ENCODE measurements at places on chromosomes 7 and 10. TPM values are rescaled to one million over a fixed set of nuclear protein-coding genes. Genes with fewer than 3 reads are reported as not detected.
A peak's percentile ranks its signal among the peaks of the same experiment; 100 is the strongest.

Gene LRIT1
- total RNA-seq = not detected

Gene NPY4R2
- total RNA-seq = not detected

GRCh38 chr7:157875230-157876179, 538.7 kb downstream of the DNAJB6 start:
- H3K27me3 ChIP-seq = no peaks in the 10 kb centered on the region
- H3K4me3 ChIP-seq = peak overlapping the region; percentile 45
- H3K4me1 ChIP-seq = peaks cover 16% of the 10 kb centered on the region
- H3K36me3 ChIP-seq = no peaks in the 10 kb centered on the region

Gene SPDYE9
- not detected for total RNA-seq

Gene FGFR2
- not detected for total RNA-seq

DNA sequence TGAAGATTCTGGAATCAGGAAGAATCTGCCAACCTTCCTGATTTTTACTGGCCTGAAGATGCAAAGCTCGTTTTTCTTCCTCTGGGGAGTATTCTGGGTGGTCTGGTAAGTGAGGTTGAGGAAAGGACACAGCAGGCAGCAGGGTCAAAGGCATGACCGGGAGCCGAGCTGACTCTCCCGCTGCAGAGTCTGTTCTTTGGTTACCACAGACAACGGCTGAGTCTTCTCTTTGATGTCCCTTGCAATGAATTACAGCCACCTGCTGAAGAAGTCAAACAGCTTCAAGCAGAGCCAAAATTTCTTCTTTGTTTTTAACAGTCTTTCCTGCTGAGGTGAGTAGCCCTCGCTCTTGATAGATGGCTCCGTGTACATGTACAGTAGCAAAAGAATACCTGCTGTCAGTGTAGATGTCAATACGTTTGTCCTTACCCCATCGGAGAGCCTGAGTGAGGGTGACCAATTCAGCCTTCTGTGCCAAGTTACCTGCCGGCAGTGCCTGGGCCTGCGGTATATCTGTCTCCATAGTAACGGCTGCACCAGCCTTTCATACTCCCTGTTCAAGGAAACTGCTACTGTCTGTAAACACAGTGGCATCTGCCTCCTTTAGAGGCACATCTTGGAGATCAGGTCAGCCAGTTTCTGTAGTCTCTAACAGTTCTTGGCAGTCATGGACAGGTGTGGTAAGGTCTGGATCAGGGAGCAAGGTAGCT, 76.4 kb downstream of the PRR15 start:
- no peak for ATAC-seq
- no peaks in the 10 kb centered on the region for H3K4me1 ChIP-seq
- no peak overlapping the region for H3K4me3 ChIP-seq
- H3K27ac ChIP-seq = no peak overlapping the region
- H3K27me3 ChIP-seq = peaks cover 3% of the 10 kb centered on the region

- no peak for ATAC-seq
- H3K27me3 ChIP-seq = peaks cover 23% of the 10 kb centered on the region
- no peaks in the 10 kb centered on the region for H3K36me3 ChIP-seq
- no peaks in the 10 kb centered on the region for H3K4me1 ChIP-seq
- H3K4me3 ChIP-seq = no peak overlapping the region
Measured at GRCh38 chr10:34206935-34207268, 608.2 kb downstream of the PARD3 start.

- H3K4me1 ChIP-seq = no peaks in the 10 kb centered on the region
- no peaks in the 10 kb centered on the region for H3K36me3 ChIP-seq
- H3K27ac ChIP-seq = no peak overlapping the region
- ATAC-seq = no peak
- H3K4me3 ChIP-seq = no peak overlapping the region
Measured at GRCh38 chr7:17516771-17517170, 218.3 kb downstream of the AHR start.

Gene EBF3
- total RNA-seq = not detected

Gene IKZF1
- 253 TPM for total RNA-seq

Gene TBXAS1
- total RNA-seq = 22.0 TPM

GRCh38 chr10:13784067-13784466, 197.3 kb downstream of the PRPF18 start:
- H3K36me3 ChIP-seq = no peaks in the 10 kb centered on the region
- H3K27me3 ChIP-seq = no peaks in the 10 kb centered on the region

- H3K4me3 ChIP-seq = no peak overlapping the region
- H3K36me3 ChIP-seq = no peaks in the 10 kb centered on the region
- no peak overlapping the region for H3K27ac ChIP-seq
- H3K4me1 ChIP-seq = no peaks in the 10 kb centered on the region
- H3K27me3 ChIP-seq = peaks cover 33% of the 10 kb centered on the region
- ATAC-seq = no peak
Measured at GRCh38 chr10:132036153-132036886, 29.4 kb upstream of the JAKMIP3 start.

Gene LRRC4
- not detected for total RNA-seq

Gene GPER1
- total RNA-seq = 1.1 TPM

DNA sequence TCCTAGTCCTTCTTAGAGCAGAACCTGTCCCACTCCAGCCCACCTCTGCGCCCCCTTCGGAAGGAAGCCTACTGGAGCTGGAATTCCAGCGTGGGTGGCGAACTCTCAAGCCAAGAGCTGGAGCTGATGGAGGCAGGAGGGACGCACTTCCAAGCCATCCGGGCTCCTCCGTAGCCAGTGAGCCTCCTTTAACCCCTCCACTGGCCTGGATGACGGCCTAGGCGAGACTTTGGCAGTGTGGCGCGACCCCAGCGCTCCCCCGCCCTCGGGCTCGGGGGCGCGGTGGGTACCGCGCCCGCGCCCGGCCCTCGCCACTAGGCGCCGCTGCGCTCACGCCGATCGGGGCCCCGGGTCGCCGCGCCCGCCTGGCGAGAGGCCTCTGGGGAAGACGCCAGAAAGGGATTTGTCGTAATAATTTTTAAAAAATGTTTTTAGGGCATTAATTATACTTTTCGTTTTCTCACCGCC, 5.1 kb upstream of the EMX2 start:
- H3K4me1 ChIP-seq = no peaks in the 10 kb centered on the region
- H3K4me3 ChIP-seq = no peak overlapping the region
- peak; percentile 45 for ATAC-seq
- H3K27me3 ChIP-seq = peaks cover 63% of the 10 kb centered on the region
- H3K36me3 ChIP-seq = no peaks in the 10 kb centered on the region
- H3K27ac ChIP-seq = no peak overlapping the region

Gene INSIG1
- 140 TPM for total RNA-seq

Gene PKD2L1
- 0.30 TPM for total RNA-seq

- no peaks in the 10 kb centered on the region for H3K36me3 ChIP-seq
- peak overlapping the region; percentile 73 for H3K27ac ChIP-seq
- H3K4me1 ChIP-seq = peaks cover 22% of the 10 kb centered on the region
- H3K4me3 ChIP-seq = peak overlapping the region; percentile 44
- H3K27me3 ChIP-seq = no peaks in the 10 kb centered on the region
Measured at GRCh38 chr10:110613341-110613995, 30.7 kb upstream of the RBM20 start.

Gene SYPL1
- 18.5 TPM for total RNA-seq

Gene ACTL6B
- not detected for total RNA-seq

DNA sequence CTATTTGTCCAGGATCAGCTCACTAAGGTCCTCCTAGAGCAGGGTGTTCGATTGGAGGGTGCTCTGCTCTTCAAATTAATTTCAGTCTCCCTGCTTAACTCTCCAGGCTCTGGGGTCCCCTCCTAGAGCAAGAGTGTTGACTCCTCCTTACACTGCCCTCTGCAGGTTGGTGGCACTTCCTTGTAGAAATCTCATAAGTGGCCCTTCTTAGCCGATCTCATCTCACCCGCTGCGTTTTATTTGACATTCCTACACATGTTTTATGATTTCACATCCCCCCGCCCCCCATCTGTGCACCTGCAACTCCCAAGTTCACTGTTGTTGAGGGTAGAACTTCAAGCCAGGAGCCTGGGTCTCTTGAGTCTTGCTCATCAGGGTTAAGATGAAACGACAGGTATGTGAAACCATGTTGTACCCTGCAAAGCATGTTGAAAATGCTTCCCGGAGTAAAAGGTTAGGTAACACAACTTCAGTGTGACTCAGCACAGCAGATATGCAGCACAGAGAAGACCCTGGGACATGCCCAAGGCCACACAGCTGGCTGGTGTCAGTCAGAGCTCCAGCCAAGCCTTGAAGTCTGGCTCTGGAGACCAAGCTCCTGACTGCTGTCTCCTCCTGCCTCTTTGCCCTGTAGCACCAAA, 171.2 kb downstream of the PRKAG2 start:
- no peaks in the 10 kb centered on the region for H3K27me3 ChIP-seq
- no peaks in the 10 kb centered on the region for H3K36me3 ChIP-seq
- no peak overlapping the region for H3K27ac ChIP-seq
- ATAC-seq = no peak
- no peaks in the 10 kb centered on the region for H3K4me1 ChIP-seq

Gene MBL2
- total RNA-seq = not detected

GRCh38 chr7:130254555-130254954, 12.1 kb upstream of the CPA2 start:
- ATAC-seq = no peak
- no peaks in the 10 kb centered on the region for H3K36me3 ChIP-seq
- peaks cover 6% of the 10 kb centered on the region for H3K27me3 ChIP-seq
- no peaks in the 10 kb centered on the region for H3K4me1 ChIP-seq

Measured in activated T-helper 17 cell treated with anti-CD3 and anti-CD28 coated beads, Interleukin-2, amount 50 U/mL, for 72 hours (primary cell).